CD4-positive, alpha-beta T cell treated with Interferon gamma for 1 hour (primary cell): ENCODE measurements at places on chromosomes 4 and X.

- DNase-seq: no peak
These were observed 38.6 kb upstream of the CEP135 start for GRCh38 chr4:55910140-55910539.

GRCh38 chrX:36198575-36198974 lies 279.0 kb downstream of the CFAP47 start:
- no peak for DNase-seq

GRCh38 chr4:104457308-104457981 lies 37.2 kb downstream of the CXXC4 start:
- DNase-seq: no peak

DNA sequence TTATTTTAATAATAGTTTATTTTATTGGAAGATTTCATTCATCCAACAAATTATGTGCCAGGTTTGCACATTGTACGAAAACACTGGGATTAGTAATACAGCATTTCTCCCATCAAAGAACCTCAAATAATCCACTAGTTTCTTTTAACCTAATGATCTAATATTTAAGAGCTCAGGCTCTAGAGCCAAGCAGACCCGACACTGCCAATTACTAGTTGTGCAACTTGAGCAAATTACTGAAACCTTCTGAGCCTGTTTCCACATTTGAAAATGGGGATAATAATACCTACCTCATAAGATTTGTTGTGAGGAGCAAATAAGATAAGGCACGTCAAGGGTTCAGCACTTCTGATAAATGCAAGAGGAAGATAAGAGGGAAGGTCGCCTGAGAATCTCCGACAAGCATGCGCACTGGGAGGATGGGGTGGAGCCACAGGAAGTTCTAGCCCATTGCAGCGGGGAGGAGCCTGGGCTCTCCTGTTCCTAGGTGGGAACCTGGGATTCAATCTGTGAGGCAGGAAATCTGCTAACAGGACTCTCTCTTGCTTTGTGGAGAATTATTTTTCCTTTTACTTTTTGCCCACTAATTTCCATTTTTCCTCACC lies 141.5 kb upstream of the SMAD1 start:
- DNase-seq: no peak

- no peak for DNase-seq
These were observed 80.3 kb downstream of the GPC4 start for GRCh38 chrX:133335027-133335426.

DNA sequence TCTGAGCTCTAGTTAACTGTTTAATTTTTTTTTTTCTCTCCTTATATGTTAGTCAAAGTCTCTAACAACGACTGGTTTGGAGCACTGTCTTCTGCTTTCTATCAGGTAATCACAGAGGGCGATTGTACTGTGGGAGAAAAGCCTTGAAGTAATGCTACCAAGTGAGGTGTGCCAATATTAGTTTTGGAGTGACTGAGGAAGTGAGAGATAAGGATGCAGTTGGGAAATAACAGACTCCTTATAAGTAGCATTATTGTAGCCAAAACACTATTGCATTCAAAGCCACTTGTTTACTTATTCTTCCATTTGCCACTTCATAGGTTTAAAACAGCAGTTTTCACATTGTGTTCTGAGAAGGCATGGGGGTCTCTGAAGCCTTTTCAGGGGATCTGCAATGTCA lies 79.1 kb upstream of the SLC6A14 start:
- DNase-seq: no peak

- no peak for DNase-seq
These were observed 43.3 kb upstream of the MAGEA8 start for GRCh38 chrX:149837639-149838038.

- DNase-seq: no peak
These were observed 23.9 kb downstream of the CXXC4 start for GRCh38 chr4:104470770-104471169.
